NCI-H774 (cell line): ENCODE measurements at places on chromosomes 3 and 15.

DNA sequence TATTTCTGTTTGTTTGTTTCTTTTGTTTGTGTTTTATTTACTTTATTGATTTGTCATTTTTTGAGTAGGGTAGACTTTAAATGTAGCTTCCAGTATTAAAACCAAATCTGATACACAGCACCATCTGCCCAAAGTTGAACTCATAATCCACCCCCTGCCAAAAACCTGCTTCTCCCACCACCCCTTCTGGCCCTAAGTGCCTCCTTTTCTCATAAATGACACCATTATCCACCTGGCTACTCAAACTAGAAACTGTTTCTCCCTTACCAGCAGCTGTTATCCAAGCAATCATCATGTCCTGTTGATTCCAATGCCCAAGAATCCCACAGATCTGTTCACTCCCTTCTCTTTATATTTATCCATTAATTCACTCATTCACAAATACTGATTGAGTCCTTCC is 21.8 kb upstream of the PTX3 start:
- no peak for DNase-seq

DNA sequence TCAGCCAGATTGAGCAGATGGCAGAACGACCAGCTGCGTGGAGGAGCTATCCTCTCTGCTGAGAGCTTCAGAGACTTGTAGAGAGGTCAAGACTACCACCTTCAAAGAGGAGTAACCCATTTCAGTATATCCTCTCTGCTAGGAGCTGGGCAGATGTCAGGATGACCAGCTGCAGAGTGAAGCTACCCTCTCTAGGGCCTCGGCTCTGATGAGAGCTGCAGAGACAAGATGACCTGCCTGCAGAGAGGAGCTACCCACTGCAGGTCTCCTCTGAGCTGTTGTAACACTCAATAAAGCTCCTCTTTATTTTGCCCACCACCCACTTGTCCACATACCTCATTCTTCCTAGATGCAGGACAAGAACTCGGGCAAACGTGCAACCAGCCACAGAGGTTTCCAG is 1522.7 kb downstream of the OTOL1 start:
- no peak for DNase-seq

DNA sequence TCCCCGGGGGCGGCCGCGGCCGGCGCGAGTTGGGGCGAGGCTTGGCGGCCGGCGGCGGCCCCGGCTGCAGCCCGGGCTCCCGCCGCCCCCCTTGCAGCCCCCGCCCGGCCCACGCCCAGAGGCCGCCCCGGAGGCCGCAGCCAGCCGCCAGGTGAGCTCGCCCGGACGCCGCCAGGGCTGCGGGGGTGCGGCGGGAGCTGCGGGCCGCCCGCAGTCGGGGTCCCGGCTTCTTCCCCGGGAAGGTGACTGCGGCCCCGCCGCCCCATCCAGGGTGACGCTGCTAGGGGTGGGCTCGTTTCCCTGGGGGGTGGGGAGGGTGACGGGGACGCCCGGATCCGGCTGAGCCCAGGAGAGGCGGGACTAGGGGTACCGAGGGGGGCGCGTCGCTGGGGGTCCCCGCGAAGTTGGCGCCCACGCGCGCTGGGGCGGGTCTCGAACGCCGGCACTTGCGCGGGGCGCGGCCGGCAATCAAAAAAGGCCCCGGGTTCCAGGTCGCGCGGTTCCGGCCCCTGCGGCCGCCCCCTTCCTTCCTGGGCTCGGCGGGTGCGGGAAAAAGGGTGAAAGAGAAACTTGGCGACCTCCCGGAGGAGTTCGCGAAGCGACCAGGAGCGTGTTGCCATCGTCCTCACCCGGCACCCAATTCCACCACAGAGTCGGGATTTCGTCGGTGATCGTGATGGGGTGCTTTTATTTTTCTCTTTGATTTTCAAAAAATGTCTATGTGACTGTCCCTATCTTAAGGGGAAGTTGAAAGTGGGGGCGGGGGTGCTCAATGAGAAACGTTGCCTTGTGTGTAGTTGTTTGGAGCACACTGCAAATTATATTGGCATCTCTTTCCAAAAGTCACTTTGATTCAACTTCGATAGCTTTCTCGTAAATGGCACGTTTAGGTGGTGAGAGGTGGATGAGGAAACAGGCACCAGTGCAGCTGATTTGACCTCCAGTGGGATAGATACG is 619 bp downstream of the ATXN7 start:
- DNase-seq = no peak

GRCh38 chr15:91940496-91941381 is 87.2 kb downstream of the SLCO3A1 start:
- DNase-seq = no peak

DNA sequence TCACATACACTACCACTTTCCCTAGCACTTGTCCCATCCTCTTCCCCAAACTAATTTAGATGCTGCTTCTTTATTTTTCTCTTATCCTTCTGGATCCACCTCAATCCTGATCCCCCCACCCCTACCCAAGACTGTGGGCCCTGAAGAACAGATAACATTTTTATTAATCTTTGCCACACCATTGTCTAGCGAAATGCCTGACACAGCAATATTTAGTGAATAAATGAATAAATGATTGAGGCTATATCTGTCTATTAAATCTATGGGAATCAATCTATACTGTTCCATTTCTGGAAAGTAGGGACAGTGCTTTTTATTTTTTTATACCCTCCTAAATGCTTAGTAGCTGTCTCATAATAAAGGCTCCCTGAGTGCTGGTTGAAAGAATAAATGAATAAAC is 32.9 kb upstream of the LRRC3B start:
- DNase-seq = no peak

GRCh38 chr3:129702934-129703712 is 96.6 kb upstream of the PLXND1 start:
- DNase-seq = no peak

DNA sequence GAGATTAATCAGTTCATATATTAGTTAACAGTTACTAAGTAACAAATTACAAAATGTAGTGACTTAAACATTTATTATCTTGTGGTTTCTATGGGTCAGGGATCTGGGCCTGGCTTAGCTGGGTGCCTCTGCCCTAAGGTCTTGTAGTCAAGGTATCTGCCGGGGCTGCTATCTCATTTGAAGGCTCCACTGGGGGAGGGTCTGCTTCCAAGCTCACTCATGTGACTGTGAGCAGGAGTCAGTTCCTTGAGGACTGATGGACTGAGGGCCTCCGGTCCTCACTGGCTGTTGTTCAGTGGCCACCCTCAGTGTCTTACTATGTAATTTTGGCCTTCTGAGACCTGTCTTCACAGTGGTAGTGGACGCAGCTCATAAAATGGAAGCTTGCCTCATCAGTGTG is 135.9 kb upstream of the PLXNA1 start:
- DNase-seq = no peak

DNA sequence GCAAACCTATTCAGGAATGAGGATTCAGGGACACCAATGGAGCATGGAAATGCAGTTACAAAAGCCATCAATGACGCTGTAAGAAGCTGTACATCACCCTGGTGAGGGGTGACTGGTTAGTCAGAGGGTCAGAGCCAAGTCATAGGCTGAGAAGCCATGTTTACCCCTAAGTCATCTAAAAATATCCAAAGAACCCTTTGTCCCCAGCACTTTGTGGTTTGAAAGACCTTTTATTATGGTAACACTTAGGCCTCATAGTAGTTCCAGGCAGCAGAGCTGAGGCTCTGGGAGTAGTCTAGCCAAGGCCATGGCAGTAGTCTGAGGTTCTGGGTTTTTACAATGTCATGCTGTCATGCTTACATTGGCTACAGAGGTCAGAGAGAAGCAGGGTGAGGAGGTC is 131.2 kb downstream of the CTNNB1 start:
- no peak for DNase-seq

GRCh38 chr3:197835509-197835908 is 44.5 kb downstream of the LRCH3 start:
- no peak for DNase-seq

DNA sequence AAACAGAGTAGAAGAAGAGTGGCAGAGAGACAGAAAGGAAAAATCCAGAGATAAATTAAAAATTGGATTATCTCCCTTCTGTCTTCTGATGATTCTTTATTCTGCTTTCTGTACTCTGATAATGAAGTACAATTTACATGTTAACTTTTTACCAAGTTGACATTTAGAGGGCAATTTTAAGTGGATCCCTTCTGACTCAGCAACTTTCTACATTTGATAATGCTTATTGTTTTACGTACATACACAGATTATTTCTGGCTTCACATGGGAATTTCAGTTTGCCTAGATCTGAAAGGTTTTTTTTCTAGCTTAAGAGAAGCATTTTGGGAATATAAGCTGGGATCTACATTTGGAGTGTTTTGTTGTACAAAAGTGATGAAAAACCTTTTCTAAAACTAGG is 491.3 kb downstream of the OTOL1 start:
- DNase-seq = no peak

GRCh38 chr3:126003447-126004190 is 34.6 kb downstream of the ROPN1B start:
- no peak for DNase-seq

DNA sequence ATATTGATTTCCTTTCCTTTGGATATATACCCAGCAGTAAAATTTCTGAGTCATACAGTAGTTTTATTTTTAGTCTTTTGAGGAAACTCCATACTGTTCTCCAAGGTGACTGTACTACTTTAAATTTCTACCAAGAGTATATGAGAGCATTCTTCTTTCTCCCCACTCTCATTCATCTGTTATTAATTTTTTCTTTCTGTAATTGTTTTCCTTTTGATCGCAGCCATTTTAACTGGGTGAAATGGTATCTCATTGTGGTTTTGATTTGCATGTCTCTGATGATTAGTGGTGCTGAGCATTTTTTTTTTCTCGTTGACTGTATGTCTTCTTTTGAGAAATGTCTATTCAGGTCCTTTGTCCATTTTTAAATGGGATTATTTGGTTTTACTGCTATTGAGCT is 18.3 kb upstream of the VGLL3 start:
- DNase-seq = no peak

GRCh38 chr3:10551821-10552630 is 46.6 kb upstream of the ATP2B2 start:
- DNase-seq = no peak

- DNase-seq = no peak
Measured at GRCh38 chr3:128493570-128494366, 767 bp upstream of the GATA2 start.

DNA sequence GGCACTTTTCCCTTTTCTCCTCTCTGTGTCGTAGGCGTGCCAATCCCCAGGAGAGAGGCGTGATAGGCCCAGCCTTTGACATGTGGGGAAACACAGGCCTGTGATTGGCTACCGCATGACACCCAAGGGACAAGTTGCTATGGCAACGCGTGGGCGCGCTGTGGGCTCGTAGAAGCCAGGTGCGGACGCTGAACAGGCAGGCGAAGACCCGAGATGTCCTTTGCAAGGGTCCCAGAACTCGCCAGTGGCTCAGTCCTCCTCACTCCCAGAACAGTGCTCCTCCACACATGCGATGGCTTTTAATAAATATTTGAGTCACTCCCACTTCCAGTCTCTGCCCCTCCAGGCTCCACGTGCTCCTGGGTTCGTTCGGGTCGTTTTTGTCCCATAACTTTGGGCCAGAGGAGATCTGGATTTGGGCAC is 4.2 kb downstream of the SLC51B start:
- DNase-seq = peak; percentile 95

GRCh38 chr3:189276444-189277219 is 104.9 kb downstream of the TPRG1 start:
- no peak for DNase-seq

DNA sequence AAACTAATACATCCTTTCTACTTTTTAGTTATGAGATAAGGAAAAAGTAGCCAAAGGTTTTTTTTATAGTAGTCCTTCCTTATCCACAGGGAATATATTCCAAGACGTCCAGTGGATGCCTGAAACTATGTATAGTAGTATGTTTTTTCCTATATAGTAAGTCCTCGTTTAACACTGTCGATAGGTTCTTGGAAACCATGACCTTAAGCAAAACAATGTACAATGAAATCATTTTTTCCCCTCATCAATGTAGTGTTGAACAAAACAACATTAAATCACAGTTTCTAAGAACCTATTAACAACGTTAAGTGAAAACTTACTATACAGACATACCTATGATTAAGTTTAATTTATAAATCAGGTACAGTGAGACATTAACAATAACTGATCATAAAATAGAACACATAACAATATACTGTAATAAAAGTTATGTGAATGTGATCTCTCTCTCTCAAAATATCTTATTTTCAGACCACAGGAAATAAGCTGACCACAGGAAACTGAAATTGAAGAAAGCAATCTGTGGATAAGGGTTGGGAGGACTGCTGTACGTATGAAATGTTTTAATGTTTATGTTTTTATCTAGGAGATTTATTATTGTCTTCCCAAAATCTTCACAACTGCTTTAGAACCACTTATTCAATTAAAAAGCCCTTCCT is 20.6 kb downstream of the COPS2 start:
- DNase-seq = no peak

DNA sequence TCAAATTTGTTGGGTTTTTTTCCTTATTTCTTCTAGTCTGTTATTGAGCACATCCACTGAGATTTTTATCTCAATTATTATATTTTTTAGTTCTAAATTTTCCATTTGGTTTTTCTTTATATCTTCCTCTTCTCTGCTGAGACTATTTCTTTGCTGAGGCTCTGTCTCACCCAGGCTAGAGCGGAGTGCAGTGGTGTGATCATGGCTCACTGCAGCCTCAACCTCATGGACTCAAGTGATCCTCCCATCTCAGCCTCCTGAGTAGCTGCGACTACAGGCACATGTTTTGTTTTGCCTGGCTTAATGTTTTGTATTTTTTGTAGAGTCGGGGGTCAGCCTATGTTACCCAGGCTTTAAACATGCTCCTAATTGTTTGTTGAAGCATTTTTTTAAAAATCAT is 10.2 kb downstream of the CTDSPL start:
- no peak for DNase-seq

- DNase-seq = no peak
Measured at GRCh38 chr3:184663756-184664155, 48.1 kb downstream of the MAGEF1 start.

GRCh38 chr3:62586356-62586755 is 213.0 kb upstream of the FEZF2 start:
- DNase-seq = no peak

GRCh38 chr3:45792516-45793172 is 3.7 kb downstream of the SLC6A20 start:
- no peak for DNase-seq

GRCh38 chr3:186107215-186108105 is 1.4 kb downstream of the ETV5 start:
- peak; percentile 65 for DNase-seq

DNA sequence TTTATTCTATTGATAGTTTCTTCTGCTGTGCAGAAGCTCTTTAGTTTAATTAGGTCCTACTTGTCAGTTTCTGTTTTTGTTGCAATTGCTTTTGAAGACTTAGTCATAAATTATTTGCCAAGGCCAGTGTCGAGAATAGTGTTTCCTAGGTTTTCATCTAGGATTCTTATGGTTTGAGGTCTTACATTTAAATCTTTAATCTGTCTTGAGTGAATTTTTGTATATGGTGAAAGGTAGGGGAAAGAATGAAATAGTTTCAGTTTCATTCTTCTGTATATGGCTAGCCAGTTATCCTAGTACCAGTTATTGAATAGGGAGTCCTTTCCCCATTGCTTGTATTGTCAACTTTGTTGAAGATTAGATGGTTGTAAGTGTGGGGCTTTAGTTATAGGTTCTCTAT is 10.6 kb upstream of the GCSAM start:
- DNase-seq = no peak

- no peak for DNase-seq
Measured at GRCh38 chr3:14657579-14657978, 6.0 kb downstream of the CCDC174 start.
